ENCODE measurements at places on chromosomes 12 and 14.

GRCh38 chr14:64147126-64147790, 146.9 kb downstream of the ESR2 start:
- DNase-seq: no peak

GRCh38 chr14:76314521-76315034, 61.4 kb upstream of the ESRRB start:
- DNase-seq: no peak

DNA sequence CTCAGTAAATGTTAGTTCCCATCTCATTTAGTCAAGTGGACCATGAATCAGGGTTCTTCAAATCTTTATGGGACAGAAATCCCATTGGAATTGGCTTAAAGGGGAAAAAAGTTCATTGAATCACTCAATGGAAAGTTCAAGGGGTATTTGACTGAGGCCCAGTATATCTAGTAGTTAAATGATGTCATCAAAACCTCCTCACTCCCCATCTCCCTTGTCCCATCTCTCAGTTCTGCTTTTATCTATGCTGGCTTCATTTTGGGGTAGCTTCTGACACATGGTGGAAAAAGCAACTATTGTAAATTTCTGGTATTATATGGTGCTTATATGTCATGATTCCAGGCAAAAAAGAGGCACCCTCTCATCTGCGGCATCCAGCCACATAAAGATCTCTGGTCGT, 51.9 kb downstream of the DAAM1 start:
- no peak for DNase-seq

GRCh38 chr12:1115484-1116231, 124.6 kb downstream of the ERC1 start:
- peak; percentile 27 for DNase-seq

GRCh38 chr12:46839232-46839631, 13.4 kb upstream of the SLC38A4 start:
- DNase-seq: no peak

GRCh38 chr14:100715332-100715731, 11.4 kb upstream of the DLK1 start:
- no peak for DNase-seq
